ENCODE measurements at places on chromosomes 7 and 10.

GRCh38 chr10:78749898-78750297, 318.9 kb upstream of the ZMIZ1 start:
- DNase-seq, result no peak

DNA sequence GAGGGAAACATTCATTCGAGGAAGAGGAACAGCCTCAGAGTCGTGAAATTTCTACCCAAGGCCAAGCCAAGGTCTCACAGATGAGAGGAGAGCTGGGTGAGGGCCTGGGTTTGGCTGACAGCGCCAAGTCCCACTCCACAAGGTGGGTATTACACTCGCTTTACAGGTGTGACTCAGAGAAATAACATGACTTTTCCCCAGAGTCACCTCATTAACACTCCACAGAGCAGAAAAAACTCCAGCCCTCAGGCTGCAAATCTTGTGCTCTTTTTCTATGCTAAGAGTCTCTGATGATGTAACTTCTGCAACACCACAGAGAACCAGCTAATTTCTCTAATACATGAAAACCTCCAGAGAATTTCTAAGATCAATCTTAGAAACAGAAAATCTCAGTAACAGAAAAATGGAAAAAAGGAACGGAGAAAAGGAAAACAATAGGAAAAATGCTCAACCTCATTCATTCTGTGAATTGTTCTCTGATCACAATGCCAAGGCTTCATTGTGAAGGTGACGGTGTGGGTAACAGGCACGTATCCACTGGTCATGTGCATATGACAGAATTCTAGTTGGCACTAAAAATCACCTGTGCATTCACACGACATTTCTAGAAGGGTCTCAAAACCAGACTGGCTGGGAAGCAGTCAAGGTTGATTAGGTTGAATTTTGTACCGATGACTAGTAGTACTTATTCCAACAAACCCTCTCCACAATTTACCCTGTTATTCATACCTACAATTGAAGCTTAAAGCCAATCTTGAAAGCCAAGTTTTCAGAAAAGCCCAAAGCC, 20.3 kb downstream of the YWHAG start:
- DNase-seq, result no peak

DNA sequence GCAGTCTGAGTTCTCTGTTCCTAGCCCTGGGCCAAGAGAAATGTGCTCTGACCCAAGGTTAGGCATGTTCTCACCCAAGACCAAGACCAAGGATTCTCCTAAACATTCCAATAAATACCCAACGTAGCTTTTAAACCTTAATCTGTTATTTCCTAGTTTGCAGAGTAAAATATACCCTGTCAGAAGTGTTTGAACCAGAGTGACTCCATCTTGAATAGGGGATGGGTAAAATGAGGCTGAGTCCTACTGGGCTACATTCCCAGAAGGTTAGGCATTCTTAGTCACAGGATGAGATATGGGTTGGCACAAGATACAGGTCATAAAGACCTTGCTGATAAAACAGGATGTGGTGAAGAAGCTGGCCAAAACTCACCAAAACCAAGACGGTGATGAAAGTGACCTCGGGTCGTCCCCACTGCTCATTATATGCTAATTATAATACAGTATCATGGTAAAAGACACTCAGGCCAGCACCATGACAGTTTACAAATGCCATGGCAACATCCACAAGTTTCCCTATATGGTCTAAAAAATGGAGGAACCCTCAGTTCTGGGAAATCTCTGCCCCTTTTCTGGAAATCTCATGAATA, 27.7 kb downstream of the PLXNA4 start:
- no peak for DNase-seq

DNA sequence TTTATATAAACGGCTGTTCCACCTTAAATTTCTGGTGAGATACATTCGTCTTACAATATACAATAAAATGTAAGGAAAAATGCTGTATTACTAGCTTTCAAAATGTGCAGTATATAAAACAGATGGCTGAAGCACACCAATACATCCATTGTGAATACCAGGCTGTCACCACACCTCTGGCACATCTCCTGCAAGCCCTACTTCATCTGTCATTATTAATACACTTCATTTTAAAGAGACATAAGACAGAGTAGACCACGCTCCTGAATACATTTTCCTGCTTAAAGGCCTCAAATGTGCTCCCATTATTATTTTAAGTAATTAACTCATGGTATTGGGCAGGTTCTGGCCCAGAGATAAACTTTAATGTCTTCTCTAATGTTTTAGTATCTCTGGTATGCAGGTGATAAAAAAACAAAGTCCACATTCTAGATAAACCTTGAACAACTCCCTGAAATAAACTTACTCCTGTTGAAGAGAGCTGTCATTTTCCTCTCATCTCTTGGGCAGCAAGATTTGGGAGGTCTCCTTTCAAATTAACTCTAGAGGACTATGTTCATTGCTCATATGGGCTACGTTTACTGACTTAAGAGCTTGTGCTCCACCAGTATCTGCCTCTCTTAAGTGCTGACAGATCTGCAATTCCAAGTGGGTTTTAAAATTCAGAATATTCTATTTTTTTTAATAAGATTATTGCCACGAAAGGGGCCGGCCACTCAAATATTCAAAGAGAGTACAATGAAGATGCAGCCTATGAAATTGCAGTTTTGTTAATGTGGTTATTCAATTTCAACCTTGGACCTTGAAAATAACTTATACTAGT, 396.5 kb upstream of the SEMA3D start:
- DNase-seq, result no peak

DNA sequence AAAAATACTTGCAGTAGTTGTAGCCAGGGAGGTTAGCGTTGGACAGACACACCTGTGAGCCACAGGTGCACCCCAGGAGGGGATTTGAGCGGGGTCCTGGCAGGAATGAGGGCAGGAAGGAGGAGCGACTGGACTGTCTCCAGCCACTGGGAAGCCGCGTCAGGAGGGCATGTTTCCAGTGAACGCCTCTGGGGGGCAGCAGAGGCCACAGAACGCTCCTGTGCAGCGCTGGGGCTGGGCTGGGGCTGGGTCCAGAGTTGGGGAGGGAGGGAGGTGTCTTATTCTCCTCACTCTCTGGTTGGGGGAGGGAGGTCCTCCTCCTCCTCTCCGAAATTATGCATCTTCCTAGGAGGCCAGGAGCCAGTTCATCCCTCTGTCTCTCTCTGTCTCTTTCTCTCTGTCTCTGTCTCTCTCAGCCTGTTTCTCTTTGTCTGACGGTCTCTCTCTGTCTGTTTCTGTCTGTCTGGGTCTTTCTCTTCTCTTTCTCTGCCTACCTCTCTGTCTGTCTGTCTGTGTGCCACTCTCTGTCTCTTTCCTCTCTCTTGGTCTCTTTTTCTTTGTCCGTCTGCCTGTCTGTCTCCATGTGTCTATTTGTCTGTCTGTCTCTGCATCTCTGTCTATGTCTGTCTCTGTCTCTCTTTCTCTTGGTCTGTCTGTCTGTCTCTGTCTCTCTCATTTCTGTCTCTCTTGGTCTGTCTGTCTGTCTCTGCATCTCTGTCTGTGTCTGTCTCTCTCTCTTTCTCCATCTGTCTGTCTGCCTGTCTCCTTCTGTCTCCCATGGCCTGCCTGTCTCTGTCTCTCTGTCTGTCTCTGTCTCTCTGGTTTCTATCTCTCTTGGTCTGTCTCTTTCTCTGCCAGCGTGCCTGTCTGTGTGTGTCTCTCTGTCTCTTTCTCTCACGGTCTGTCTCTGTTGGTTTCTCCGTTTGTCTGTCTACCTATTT, 9.9 kb upstream of the PSMG3 start:
- DNase-seq, result peak; percentile 34

DNA sequence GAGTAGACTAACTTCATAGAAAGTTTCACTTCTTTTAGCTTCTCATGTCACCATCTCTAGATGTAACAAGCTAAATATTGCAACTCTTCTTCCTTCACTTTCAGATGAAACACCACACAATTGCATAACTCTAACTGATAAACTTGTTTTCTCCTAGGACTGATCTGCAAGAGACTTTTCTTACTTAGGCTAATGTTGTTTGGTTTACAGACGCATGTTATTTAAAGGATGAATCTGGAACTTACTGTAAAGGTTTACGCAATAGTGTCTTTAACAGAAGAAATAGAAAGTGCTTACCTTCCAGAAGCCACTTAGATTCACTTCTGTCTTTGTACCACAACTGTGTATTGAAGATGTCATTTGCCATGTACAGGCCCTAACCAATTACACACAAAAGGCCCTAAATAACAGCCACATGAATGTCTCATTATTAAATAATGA, 22.1 kb upstream of the ZC3HAV1 start:
- no peak for DNase-seq

- no peak for DNase-seq
Measured at GRCh38 chr10:119039161-119039560, 9.6 kb downstream of the NANOS1 start.

DNA sequence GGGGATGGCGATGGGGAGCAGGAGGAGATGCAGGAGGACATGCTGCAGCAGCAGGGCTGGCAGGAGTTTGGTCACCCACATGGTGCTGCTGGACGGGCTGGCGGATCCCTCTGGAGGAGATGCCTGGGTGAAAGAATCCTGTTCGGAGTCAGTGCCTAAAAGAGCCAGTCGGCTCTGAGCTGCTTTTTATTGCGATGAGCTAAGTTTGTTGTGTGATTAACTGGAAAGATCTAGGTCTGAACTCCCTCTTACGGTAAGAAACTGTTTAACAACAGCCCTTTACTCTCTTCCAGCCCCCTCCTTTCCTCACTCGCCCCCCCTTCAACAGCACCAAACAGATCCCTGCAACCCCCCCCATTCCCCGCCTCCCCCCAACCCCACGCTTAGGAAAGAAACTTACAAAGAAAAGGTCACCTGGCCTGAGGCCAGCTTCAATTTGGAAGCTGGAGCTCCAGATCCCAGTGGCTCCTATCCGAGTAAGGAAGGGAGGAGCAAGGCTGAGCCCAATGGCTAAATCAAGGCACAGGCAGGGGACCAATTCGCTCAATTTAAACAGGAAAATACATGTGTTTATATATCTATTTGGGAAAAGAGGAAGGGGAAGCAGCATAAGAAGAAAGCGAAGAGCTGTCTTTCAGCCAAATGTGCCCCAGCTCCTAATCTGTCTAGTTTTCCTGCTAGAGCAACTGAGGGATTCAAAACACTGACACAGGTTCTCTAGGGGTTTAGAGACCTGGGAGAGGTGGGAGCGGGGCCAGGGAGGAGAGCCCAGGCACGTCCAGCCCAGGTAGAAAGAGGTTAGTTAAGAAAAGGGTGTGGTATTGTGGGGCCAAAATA, at the start of gene HGF:
Gene HGF, minus strand, starts transcription at position 157 of the 837 bp plus-strand sequence. Its CDS starts 76 bp downstream, at position 81.
- peak; percentile 57 for DNase-seq

DNA sequence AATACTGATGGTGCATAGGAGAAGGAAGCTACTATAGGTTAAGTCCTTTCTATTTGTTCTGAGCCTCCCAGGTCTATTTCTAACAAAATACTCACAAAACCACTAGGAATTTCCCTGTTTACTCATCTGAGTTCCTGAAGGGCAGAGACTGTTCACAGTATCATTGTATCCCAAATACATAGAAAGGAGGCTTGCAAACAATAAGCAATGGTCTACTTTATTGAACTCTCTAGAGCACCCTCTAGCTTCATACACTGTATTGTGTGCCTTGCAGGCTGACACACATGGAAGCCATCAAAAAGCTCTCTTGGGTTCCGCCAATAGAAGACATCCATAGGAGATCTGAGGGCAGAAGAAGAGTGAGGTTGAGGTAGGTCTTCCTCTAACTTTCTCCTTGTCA, 826.1 kb downstream of the GRM8 start:
- DNase-seq, result no peak

DNA sequence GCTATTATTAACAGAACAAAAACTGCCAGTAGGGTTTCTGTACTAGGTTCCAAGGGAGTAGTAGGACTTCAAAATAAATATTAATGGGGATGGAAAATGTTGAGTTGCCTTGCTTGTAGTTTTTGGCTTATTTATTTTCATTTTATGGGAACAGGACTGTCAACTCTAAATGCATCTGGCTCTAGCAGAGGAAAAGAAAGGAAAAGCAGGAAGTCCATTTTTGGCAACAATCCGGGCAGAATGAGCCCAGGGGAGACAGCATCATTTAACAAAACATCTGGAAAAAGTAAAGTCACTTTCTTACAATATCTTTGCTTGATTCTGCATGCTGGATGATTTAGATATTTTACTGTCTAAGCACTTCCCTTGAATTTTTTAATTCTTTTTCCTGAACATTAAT, 69.4 kb downstream of the NOC3L start:
- DNase-seq, result no peak

DNA sequence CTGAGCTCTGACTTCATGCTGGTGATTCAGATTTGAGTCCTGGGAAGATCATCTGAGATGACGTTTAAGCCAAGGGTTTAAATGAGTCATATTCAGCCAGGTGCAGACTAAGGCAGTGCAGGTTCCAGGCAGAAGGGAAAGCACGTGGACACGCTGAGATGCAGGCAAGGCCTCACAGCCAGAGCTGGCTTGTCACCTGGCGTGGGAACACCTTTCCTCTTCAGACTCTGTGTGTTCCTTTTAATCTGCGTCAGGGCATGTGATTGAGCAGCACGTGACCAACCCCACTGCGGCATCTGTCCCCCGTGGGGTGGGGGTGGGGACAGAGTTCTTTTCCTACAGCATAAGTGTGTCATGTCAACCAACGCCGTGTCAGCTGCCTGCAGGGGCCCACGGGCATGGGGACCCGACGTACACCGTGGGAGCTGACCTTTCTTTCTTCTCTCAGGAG, 10.7 kb upstream of the IDI2 start:
- no peak for DNase-seq

DNA sequence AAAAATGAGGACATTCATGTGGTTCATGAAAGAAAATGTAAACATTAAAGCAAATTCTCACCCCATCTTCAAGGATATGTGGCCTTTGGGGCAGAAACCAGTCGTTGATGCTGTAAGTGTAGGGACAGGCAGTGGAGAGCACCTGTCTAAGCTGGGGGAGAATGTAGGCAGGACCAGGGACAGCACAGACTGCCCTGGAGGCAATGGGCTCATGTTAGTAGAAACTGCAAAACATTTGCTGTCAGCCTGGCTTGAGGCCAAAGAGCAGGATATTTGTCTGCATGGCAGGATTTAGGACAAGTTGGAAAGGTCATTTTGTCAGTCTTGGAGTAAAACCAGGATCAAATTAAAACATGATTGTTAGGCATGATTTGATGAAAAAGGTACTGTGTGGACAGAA, 211.6 kb upstream of the AGK start:
- no peak for DNase-seq

DNA sequence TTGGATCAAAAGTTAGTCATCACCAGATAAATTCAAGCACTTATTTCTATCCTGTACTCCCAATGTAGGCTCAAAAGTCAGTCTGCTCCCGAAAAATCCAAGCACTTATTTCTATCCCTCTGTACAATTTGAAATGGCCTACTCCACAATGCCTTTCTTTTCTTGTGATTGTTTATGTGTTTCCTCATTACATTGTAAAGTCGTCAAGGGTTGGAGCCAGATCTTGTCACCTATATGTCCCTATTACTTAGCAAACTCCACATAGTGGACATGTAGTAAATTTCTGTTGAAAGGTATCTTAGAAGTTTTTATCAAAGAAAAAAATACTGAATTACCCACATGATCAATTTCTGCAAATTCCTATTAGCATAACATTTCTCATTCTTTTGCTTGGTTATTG, 82.1 kb downstream of the CYP51A1 start:
- DNase-seq, result no peak

GRCh38 chr7:23403970-23404369, 66.3 kb downstream of the IGF2BP3 start:
- no peak for DNase-seq

GRCh38 chr7:47322731-47323130, 259.2 kb downstream of the TNS3 start:
- no peak for DNase-seq

All from NCI-H446 (cell line).